ENCODE measurements at places on chromosomes 16 and 17.

- no peak for DNase-seq
These were observed 166.6 kb downstream of the CYLD start for GRCh38 chr16:50908468-50908867.

GRCh38 chr17:47276444-47276843, 22.8 kb downstream of the ITGB3 start:
- DNase-seq = no peak

- no peak for DNase-seq
These were observed 10.6 kb upstream of the CES3 start for GRCh38 chr16:66950437-66950836.

- no peak for DNase-seq
These were observed 38.9 kb downstream of the SLFN12L start for GRCh38 chr17:35498448-35499178.

GRCh38 chr16:89700649-89701424, 668 bp downstream of the SPATA2L start:
- DNase-seq = no peak

- no peak for DNase-seq
These were observed 30.1 kb downstream of the C17orf100 start for GRCh38 chr17:6681671-6682070.

DNA sequence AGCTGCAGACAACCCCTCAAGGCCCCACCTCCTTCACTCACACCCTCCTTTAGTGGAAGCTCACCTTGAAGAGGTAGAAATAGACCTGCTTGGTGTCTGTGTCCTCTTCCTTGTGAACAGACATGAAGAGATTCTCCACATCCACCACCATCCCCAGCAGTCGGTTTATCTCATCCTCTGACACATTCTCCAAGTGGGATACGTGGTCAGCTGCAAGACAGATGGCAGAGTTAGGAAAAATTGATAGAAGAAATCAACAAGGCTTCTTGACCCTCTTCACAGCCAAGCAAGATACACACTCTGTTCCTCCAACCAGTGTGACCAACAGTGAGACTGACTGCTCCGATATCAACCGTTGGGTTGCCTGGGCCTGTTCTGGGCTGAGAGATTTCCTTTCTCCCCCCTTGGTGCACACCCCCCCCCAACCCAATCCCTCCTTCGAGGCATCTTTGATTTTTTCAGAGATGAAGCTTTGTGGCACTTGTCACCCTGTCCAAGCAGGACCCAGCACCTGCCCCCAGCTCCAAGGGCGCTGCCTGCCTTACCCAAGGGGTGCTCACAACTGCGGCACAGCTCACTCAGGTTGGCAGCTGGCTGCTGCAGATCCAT, 902 bp downstream of the KAT2A start:
- no peak for DNase-seq
